ENCODE measurements at places on chromosomes 1 and 21.
A peak's percentile ranks its signal among the peaks of the same experiment; 100 is the strongest.

DNA sequence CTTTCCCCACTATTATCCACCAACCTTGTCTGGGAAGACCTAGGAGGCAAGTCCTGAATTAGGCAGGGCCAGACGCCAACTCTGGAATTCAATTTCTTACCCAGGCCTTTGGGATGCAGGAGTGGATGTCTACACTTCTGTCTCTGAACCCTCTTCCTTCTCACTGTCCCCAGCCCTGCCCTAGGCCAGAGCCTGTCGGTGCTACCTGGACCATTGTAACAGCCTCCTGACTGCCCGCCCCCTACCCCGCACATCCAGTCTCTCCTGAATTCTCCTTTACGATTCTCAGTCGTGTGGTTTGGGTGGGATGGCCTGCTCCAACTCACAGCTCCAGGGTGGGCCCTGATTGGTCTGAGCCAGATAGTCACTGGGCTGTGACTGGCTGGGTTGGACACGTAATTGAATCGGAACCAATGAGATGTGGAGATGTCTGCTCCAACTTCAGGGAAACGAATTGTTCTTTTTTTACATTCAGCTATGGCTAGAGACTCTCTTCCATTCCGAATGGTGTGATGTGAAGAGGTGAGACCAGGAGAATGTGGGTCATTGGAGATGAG lies 304.6 kb downstream of the PTPRU start:
- no peak for DNase-seq

GRCh38 chr21:26804895-26805609 lies 40.2 kb downstream of the ADAMTS1 start:
- no peak for DNase-seq

- DNase-seq = no peak
Measured at GRCh38 chr1:184695023-184695422, 59.6 kb downstream of the EDEM3 start.

- peak; percentile 56 for DNase-seq
Measured at GRCh38 chr1:220787069-220787619, 431 bp downstream of the MTARC1 start.

DNA sequence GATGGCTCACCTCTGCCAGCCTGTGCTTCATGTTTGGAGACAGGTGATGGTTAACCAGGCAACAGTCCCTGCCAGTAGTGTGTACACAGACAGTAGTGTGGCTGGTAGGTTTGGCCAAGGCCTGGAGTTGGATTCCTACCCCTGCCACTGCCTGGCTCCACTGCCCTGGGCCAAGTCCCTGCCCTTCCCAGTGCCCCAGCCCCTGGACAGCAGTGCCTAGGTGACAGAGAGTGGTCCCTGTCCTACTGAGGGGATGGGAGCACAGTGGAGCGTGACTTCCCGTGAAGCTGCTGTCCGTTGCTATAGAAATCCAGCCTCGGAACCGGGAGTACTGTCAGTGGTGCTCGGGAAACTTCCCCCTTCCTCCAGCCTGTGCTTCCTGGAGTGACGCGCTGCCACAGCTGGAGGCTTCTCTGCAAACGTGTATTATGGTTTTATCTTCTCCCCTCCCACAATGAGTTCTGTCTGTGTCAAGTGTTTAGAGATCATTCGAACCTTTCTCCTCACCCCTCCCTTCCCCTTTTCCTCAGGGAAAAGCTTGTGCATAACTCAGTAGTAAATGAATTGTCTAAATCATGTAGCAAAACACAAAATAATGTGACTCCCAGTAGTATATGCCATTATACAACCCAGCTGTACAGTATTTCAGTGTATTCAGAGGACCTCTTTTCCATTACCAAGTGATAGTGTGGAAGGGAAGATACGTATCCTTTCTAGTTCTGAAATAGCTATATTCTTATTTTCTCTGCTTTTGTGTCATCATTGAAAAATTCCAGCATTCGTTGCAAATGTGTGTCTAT lies 73.4 kb downstream of the GALNT2 start:
- DNase-seq = no peak

GRCh38 chr21:40972151-40972550 lies 125.2 kb upstream of the DSCAM start:
- no peak for DNase-seq

DNA sequence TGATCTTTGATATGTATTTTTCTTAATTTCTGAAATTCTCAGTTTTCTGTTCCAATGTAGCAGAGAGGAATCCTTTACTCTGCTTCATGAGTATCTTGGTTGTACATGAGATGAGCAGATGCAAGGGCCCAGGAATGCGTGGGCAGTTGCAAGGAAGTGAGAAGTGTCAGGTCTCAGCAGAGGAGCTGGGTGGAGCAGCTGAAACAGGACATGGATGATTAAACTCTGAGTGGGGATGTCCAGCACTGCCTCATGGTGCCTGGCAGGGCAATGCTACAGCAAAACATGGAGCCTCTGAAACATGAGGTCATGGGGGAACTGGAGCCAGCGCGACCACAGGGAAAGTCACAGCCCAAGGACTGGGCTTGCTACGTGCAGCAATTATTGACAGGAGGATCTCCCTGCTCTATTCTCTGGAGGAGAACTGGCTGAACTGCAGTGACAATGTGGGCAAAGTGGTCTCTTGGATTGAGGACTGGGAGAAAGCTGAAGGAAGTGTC lies 48.4 kb downstream of the COLGALT2 start:
- no peak for DNase-seq

Measured in liver (tissue), 10 donors.